Psoas muscle (tissue), 8 donors: ENCODE measurements at places on chromosomes 5 and 9.

- DNase-seq: no peak
Observed at GRCh38 chr5:79573983-79574890, 38.0 kb upstream of the TENT2 start.

- no peak for DNase-seq
Observed at GRCh38 chr5:7094626-7095025, 301.3 kb upstream of the ADCY2 start.

- DNase-seq: no peak
Observed at GRCh38 chr5:9624196-9624947, 5.8 kb downstream of the TAS2R1 start.

GRCh38 chr9:79687131-79687447 is 115.3 kb downstream of the TLE4 start:
- no peak for DNase-seq

- no peak for DNase-seq
Observed at GRCh38 chr9:21579247-21579671, 97.1 kb upstream of the IFNE start.

DNA sequence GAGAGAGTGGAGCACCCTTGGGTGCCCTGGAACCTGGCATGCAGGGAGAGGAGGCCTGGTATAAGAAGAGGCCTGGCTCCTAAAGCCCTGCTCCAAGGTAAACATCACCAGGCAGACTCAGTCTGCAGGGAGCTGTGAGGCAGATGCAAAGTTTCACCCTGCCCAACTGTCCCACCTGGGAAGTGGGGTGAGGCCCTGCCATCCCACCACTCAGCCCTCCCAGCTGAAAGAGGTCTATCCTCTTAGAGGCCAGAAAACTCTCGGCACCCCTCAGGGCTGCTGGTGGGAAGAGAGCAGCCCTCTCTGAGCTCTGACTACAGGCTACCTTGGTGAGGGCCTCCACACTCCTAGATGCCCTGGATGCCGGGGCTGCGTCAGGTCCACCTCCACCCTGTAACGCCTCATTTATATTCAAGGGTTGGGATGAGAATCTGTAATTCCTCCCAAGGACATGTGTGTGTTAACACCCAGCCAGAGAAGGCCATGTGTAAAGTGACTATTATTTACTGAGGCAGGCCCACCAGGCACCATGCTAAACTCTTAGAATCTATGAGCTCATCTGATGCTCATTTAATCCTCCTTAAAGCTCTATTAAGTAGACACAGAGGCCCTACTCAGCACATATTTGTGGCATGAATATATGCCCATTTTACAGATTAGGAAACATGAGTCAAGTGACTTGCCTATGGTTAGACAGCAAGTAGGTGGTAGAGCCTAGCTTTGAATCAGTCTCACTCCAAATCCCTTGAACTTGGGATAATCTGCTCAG is 205.9 kb downstream of the FSTL4 start:
- no peak for DNase-seq

DNA sequence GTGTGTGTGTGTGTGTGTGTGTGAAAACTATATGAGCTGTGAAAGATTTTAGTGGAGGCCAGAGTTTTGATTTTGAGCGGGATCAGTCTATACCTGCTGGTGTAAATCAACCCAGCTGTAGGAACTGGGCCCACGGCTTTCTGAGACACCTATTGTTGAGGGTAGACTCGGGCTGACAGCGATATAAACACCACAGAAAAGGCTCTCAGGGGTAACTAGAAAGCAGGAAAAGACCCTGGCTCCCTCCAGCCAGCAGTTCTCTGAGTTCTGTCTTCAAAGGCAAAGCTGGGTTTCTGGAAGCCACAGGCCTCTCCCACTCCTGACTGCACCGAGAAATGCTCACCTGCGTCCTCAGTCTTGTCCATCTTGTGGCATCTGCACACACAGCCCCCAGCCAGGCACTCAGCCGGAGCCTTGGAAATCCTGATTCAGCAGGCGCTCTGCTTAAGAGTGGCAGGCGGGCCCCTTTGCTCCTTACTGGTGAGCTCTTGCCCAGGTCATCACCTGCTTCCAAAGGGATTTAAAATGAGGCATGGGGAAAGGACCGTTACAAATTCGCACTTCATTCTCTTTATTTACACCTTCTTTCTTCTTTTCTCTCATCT is 223.3 kb downstream of the NDUFS4 start:
- DNase-seq: no peak

- DNase-seq: no peak
Observed at GRCh38 chr5:167699432-167699831, 592.0 kb upstream of the WWC1 start.

DNA sequence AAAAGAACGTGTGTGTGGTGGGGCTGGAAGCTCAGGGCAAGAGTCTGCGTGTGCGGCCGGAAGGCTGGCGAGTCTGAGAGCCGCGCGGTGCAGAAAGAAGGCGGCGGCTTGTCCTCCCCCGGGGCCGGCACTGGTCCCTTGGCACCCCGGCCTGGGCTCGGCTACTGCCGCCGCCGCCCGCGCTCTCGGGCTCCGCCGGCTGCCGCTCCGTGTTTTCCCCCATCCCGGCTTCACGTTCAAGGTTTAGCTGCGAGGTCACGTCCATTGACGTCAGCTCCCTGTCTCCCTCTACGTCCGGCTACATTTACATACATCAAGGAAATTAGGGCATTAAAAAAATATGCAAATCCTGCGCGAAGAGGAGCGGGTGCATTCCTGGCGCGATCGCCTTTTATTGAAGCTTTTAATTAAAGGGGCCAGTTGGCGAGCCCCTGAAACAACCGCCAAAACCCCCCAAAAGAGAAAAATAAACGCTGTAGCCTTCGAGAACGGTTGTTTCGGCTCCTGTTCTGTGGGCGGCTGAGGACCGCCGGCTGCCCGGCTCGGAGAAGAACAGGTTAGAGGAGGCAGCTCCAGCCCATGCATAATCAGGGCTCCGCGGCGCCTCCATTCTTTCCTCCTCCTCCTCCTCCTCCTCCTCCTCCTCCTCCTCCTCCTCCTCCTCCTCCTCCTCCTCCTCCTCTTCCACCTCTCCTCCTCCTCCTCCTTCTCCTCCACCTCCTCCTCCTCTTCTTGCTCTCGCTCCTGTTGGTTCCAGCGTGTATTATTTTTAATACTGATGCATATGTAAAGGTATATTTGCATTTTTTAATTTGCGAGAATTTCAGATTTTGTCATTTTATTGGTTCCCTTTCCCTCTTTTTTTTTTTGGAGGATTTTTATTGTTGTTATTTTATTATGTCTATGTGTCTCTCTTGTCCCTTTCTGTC is 207.0 kb downstream of the MEF2C start:
- no peak for DNase-seq

GRCh38 chr5:149170299-149170698 is 29.0 kb downstream of the ABLIM3 start:
- DNase-seq: no peak

DNA sequence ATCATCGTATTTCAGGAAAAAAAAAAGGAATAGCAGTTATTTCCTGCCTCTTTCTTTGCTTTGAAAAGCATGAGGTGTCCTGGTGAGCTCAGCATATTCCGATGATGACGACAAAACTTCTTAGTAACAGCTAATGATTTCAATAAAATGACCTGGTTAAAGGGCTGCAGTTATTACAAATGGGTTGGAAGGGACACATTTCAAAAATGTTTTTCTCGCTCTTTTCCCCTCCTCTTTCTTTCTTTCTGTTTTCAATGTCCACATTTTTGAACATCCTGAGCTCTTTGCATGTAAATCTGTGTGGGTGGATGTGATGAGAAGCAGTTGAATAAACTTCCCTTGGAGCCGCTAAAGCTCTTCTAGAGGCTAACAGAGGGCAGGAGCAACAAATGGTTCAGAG is 186.8 kb upstream of the SLC27A6 start:
- no peak for DNase-seq

DNA sequence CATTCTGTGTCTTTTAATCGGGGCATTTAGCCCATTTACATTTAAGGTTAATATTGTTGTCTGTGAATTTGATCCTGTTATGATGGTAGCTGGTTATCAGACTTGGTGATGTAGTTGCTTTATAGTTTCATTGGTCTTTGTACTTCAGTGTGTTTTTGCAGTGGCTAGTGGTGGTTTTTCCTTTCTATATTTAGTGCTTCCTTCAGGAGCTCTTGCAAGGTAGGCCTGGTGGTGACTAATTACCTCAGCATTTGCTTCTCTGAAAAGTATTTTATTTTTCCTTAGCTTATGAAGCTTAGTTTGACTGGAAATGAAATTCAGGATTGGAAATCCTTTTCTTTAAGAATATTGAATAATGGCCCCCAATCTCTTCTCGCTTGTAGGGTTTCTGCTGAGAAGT is 156.9 kb downstream of the CNTLN start:
- DNase-seq: no peak

GRCh38 chr5:105101577-105101976 is 1539.0 kb upstream of the NUDT12 start:
- no peak for DNase-seq

GRCh38 chr9:656926-657568 is 184.4 kb upstream of the DMRT1 start:
- DNase-seq: no peak

DNA sequence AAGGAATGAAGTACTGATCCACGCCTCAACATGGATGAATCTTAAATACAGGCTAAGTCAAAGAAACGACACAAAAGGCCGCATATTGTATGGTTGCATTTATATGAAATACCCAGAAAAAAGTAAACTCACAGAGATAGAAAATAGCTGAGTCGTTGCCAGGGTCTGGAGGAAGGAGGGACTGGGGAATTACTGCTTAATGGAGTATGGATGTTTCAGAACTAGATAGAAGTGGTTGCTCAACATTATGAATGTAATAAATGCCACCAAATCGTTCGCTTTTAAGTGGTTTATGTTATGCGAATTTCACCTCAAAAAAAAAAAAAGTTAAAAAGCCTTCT is 784 bp upstream of the MSANTD3 start:
- DNase-seq: no peak

GRCh38 chr9:132077881-132078698 is 1.6 kb downstream of the MED27 start:
- peak; percentile 46 for DNase-seq

DNA sequence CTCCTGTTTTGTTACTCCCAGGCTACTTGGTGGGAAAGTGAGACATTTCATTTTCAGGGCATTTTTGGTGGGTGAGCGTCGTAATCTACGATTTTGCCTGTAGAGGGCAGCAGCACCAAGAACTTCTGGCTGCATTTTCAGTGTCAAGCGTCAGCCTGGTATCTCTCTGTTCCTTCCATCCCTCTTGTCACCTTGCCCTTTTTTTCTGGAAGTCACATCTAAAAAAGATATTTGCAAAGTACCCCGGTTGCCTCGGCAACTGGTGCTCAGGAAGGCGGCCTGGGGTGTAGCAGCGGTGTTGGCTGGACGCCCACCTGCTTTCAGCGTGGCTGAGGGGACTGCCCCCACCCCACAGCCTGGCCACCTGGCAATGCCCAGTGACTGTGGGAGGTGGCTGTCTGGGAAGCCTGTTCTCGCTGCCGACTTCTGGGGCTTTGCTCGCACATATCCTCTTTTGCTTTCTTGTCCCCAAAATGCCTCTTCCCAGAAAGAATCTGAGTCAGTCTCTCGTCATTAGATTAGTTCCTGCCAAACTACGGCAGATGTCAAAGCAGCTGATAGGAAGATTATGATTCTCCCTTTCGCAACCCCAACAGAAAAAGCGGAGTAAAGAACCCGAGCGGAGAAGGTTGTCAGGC is 84.5 kb downstream of the ACER2 start:
- DNase-seq: peak; percentile 77

GRCh38 chr9:94937214-94937903 is 210.9 kb downstream of the AOPEP start:
- no peak for DNase-seq

- DNase-seq: no peak
Observed at GRCh38 chr5:126044931-126045565, 378.2 kb upstream of the GRAMD2B start.

DNA sequence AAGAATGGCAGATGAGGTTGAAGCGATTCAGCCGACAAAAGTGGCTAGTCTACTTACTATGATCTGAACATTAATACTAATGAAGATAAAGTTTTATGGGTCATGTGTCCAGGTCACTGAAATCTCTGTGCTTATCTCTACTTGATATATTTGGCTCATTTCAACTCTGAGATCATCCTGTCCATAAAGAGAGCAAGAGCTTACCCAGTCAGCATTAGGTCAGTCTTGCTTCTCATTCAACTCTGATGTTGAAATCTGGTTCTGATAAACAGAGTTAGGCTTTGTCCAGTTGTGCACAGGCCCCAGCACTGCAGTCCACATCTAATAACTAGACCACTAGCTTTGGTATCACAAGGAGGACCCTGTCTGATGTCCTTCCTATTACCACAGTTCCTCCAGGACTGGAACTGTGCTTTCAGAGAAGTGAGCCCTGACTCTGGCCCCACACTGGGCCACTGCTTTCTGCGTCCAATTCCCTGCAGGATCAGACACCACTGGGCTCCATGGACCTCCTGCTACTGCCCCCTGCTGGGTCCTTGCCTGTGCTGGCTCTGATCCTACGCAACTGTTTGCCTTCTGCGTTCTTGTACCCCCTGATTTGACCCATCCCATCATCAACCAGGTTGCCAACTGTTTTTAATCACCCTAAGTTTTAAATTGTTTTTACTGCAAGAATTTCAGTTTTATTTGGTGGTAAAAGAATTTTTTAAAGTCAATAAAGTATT is 23.7 kb upstream of the FAM120A start:
- DNase-seq: no peak

GRCh38 chr9:132849185-132849706 is 28.8 kb downstream of the AK8 start:
- no peak for DNase-seq

- no peak for DNase-seq
Observed at GRCh38 chr9:69658987-69659675, 13.0 kb downstream of the APBA1 start.

GRCh38 chr5:147507480-147508126 is 2.3 kb downstream of the DPYSL3 start:
- no peak for DNase-seq

GRCh38 chr5:173410459-173411233 is 82.4 kb upstream of the STC2 start:
- no peak for DNase-seq

DNA sequence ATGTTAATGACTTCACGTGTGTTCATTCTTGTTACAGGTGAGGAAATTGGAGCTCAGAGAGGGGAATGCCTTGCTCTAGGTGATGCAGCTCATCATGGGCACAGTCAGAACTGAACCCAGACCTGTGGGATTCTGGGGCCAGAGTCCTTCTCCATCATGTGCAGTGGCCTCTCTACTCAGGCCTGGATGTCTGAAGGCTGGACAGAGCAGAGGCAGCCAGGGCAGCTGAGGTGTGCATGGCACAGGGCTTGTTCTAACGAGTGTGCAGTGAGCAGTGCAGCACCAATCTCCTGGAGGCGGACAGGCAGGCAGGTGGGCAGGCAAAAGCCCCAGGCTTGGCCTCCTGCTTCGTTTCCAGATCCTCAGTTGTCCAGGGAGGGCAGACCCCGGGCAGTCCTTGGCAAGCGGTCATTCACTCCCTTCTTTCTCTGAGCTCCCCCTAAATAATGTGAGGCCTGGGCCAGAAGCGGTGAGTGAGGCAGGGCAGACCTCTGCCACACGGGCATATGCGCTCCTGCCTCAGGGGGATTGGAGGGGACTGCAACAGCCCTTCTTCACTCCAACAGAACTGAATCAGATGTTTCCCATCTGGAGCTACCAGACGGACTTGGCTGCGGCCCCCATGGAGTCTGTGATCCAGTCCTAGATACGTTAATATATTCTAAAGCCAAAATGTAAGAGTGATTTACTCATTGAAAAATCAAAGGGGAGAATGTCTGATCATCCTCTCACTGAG is 68.7 kb upstream of the FSTL4 start:
- no peak for DNase-seq
